HT-29 (cell line): ENCODE measurements at places on chromosomes 13 and 19. TPM values are rescaled to one million over a fixed set of nuclear protein-coding genes. Genes with fewer than 3 reads are reported as not detected.

DNA sequence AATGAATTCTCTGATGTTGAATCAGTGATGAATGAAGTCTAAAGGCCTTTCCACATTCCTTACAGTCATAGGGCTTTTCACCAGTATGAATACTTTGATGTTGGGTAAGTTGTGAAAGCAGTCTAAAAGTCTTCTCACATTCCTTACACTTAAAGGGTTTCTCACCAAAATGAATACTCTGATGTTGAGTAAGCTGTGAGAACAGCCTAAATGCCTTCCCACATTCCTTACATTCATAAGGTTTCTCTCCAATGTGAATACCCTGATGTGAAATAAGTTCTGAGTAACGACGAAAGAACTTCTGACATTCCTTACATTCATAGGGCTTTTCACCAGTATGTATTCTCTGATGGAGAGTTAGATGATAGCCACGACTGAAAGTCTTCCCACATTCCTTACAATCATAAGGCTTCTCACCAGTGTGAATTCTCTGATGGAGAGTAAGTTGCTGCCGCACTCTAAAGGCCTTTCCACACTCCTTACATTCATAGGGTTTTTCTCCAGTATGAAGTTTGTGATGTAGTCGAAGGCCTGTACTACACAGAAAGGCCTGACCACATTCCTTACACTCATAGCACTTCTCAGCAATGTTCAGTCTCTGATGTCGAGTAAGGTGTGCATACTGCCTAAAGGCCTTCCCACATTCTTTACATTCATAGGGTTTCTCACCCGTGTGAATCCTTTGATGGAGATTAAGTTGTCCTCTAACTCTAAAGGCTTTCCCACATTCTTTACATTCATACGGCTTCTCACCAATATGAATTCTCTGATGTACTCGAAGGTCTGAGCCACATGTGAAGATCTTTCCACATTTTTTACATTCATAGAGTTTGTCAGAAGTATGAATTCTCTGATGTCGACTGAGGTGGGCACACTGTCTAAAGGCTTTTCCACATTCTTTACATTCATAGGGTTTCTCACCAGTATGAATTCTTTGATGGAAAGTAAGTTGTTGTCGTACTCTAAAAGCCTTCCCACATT lies 19.9 kb downstream of the ZFP30 start:
- DNase-seq = no peak

DNA sequence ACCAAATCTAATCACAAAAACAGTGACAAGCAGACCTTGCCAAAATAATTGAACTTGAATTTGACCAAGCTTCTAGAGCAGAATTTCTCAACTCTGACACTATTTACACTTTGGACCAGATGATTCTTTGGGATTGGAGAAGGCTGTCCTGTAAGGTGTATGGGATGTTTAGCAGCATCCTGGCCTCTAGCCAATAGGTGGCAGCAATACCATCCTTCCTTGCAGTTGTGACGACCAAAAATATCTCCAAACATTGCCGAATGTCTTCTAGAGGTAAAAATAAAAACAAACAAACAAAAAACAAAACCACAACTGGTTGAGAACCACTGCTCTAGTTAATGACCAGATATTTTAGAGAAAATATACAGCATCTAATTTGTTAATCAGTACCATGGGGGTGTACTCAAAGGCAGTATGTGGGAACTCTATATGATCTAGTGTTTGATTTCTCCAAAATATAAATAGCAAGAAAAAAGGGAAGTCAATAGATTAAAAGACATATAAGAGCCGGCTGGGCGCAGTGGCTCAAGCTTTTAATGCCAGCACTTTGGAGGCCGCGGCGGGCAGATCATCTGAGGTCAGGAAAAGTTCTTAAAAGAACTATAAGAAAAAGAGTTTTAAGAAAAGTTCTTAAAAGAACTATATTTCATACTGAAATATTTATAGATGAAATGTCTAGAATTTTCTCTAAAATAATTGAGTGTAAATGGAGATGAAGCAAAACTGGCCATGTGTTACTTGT lies 60.9 kb upstream of the ZNF527 start:
- DNase-seq = peak; percentile 33

- no peak for DNase-seq
These were observed at the start of gene DOCK6 for GRCh38 chr19:11261971-11262839. Gene DOCK6 (minus strand): TSS chr19:11262524. CDS start chr19:11262440, 84 bp downstream.

The CEACAM3 gene
- not detected in 2 replicates for total RNA-seq

DNA sequence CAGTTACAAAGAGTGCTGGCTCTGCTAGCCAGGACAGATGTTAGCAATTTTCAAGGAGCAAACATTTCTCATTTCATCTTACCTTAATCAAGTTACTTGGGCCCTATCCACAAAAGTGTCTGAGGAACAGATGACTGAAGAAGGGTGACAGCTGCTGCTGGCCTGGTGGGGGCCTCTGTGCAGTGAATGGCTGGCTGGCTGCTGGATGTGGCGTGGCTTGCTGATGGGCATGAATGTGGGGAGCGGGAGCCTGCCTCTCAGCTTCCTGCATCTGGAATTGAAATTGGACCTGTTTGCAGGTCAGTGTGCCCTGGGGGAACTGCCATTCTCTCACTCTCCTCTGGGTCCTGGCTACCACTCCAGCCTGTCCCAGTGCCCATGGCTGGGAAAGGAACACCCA lies 94.7 kb downstream of the RGCC start:
- no peak for DNase-seq

The SIGLEC5 gene
- total RNA-seq = not detected in 2 replicates

DNA sequence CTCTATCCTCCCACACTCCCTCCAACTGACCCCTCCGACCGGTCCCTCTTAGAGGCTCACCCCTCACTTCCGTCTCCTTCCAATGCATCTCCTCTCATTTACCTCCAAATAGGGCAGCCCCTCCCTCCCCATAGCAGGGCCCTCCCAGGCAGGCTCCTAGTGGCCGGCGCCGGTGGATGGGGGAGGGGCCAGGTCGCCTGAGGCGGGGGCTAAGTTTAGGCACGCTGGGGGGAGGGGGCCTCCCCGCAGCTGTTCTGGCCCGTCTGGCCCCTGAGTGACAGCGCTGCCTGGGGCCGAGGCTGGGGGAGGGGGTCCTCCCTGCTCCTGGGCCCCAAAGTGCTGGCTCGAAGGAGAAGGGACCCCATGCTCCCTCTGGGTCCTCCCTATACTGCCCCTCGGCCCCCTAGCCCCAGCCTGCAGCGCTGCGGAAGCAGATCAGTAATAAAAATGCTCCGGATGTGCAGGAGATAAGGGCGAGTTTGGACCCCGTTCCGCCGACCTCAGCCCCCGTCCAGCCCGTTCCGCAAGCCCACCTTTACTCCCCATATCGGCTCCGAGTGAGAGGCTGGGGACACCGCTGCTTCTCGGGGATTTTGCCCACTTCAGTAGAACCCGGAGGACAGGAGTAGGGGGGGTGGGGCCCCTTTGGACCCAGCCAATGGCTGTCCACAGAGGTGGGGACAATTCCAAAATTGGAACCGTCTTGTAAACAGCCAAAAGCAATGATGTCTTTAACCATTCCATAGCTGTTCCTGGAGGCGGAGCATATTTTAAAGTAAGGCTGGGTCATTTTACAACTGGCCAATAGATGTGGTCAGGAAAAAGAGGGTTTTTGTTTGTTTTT lies 4.0 kb downstream of the RTN2 start:
- DNase-seq = no peak

- peak; percentile 72 for DNase-seq
These were observed 18.8 kb downstream of the PDCD5 start for GRCh38 chr19:32599736-32600157.
